Heart left ventricle (tissue), 16 donors: ENCODE measurements at places on chromosomes 1 and 21. TPM values are rescaled to one million over a fixed set of nuclear protein-coding genes. Genes with fewer than 3 reads are reported as not detected.
A peak's percentile ranks its signal among the peaks of the same experiment; 100 is the strongest.

SIPA1L2 gene
- total RNA-seq, result 117 TPM

SEC16B gene
- 3.3 TPM for total RNA-seq

VTCN1 gene
- 0.09 TPM for total RNA-seq

CD1B gene
- total RNA-seq, result not detected

PCSK9 gene
- not detected for total RNA-seq

IFI44L gene
- 4.2 TPM for total RNA-seq

MMEL1 gene
- total RNA-seq, result not detected

RGS8 gene
- not detected for total RNA-seq

MSH4 gene
- not detected for total RNA-seq

GRCh38 chr1:55712148-55712547 lies 497.0 kb upstream of the USP24 start:
- no peak for DNase-seq
- no peaks in the 10 kb centered on the region for H3K27me3 ChIP-seq
- no peaks in the 10 kb centered on the region for H3K36me3 ChIP-seq

DNA sequence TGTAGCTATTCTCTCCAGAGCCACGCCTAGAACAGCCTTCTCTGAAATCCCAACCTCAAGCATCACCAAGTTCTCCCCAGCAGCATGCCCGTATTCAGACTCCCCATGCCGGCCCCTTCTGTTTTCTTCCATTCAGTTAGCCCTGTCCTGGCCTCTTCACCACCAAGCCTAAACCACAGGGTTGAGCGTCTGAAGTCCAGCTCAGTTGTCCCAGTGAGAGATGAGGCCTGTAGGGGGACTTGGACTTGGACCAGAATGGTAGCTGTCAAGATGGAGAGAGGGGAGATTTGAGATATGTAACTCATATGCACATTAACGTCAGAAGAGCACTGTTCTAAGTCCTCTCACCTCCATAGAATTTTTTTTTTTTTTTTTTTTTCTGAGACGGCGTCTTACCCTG lies 5.5 kb upstream of the TMEM54 start:
- no peaks in the 10 kb centered on the region for H3K36me3 ChIP-seq
- no peak for DNase-seq
- no peak overlapping the region for H3K4me3 ChIP-seq
- H3K4me1 ChIP-seq, result no peaks in the 10 kb centered on the region

DNA sequence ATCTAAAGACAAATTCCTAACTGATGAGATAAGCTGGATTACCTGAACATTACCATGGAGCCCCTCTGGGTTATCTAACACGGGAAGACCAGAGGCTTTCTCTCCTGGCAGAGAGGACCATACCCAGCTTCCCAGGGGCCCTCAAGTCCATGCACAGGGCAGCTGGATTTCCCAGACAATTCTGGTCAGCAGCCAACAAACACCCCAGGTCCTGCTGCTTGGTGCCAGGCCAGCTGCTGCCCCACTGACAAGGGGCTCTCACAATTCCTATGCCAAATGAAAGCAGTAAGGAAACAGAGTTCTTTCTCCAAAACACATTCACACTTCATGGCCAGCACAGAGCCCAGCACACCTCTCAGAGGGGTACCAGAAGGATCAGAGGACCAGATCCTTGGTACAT lies 114.2 kb downstream of the HLCS start:
- H3K36me3 ChIP-seq, result no peaks in the 10 kb centered on the region
- peaks cover 2% of the 10 kb centered on the region for H3K4me1 ChIP-seq
- no peak for DNase-seq
- H3K27ac ChIP-seq, result no peak overlapping the region

GRCh38 chr1:84889437-84889836 lies 3.6 kb downstream of the LPAR3 start:
- H3K4me1 ChIP-seq, result no peaks in the 10 kb centered on the region
- no peak overlapping the region for H3K27ac ChIP-seq
- no peak overlapping the region for H3K4me3 ChIP-seq

GRCh38 chr1:236524142-236524894 lies 536 bp downstream of the LGALS8 start:
- peak; percentile 27 for DNase-seq
- H3K36me3 ChIP-seq, result no peaks in the 10 kb centered on the region
- H3K27ac ChIP-seq, result peak overlapping the region; percentile 94
- peak overlapping the region; percentile 85 for H3K4me3 ChIP-seq
- no peaks in the 10 kb centered on the region for H3K27me3 ChIP-seq

GRCh38 chr1:246309247-246309884 lies 197.7 kb downstream of the SMYD3 start:
- H3K4me1 ChIP-seq, result no peaks in the 10 kb centered on the region
- no peak for DNase-seq
- H3K36me3 ChIP-seq, result no peaks in the 10 kb centered on the region
- no peak overlapping the region for H3K27ac ChIP-seq

DNA sequence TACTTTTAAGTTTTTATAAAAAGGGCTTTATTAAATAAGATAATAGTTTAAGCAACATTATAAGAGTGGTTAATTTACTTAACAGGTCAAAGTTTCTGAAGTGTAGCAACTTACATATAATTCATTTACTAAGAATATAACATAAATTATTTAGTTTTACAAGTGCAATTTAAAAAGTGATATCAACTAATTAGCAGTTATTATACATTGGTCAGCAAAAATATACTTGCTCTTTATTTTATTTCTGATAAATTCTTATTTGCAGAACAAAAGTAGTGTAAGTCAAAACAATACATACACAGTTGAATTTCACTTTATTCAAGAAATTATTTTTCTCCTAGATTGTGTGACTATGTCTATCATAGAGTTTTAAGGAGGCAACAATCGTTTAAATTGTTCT lies 215.6 kb downstream of the SPATA17 start:
- no peaks in the 10 kb centered on the region for H3K27me3 ChIP-seq
- H3K27ac ChIP-seq, result no peak overlapping the region
- H3K36me3 ChIP-seq, result no peaks in the 10 kb centered on the region
- H3K4me3 ChIP-seq, result no peak overlapping the region

- H3K36me3 ChIP-seq, result peaks cover 25% of the 10 kb centered on the region
- H3K27ac ChIP-seq, result no peak overlapping the region
- H3K27me3 ChIP-seq, result no peaks in the 10 kb centered on the region
- H3K4me3 ChIP-seq, result no peak overlapping the region
- no peaks in the 10 kb centered on the region for H3K4me1 ChIP-seq
These were observed 67.4 kb upstream of the DMRTA2 start for GRCh38 chr1:50490640-50491039.

DNA sequence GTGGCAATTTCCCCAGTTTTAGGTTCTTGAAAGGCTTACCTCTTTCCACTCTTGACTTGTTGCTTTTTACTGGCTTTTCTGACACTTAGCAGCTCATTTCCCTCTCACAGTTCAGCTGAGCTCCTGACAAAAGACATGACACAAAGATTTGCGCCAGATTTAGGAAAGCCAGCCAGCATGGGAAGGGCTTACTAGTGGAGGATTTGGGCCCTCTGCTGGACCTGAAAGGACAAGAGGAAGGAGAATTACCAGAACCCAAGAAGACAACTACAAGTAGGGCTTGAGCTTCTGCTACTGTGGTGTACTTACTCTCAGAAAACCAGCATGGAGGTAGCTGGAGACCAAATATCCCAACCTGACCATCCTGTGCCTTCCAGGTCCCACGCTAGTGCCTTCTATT lies 784.5 kb downstream of the BRINP3 start:
- no peaks in the 10 kb centered on the region for H3K4me1 ChIP-seq
- DNase-seq, result no peak
- no peaks in the 10 kb centered on the region for H3K36me3 ChIP-seq

DNA sequence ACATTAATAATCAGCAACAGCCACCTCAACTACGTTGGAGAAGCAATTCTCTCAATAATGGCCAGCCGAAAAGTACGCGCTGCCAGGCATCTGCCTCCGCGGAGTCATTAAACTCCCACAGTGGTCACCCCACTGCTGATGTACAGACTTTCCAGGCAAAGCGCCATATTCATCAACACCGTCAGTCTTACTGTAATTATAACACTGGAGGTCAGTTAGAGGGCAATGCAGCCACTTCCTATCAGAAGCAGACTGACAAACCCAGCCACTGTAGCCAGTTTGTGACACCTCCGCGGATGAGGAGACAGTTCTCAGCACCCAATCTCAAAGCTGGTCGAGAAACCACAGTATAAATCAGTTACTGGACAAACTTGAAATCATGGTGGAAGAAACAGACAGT lies 93.9 kb downstream of the KIF1B start:
- peak; percentile 32 for DNase-seq
- peaks cover 31% of the 10 kb centered on the region for H3K4me1 ChIP-seq
- H3K36me3 ChIP-seq, result no peaks in the 10 kb centered on the region
- no peaks in the 10 kb centered on the region for H3K27me3 ChIP-seq

- peak; percentile 46 for DNase-seq
- no peaks in the 10 kb centered on the region for H3K36me3 ChIP-seq
- no peaks in the 10 kb centered on the region for H3K27me3 ChIP-seq
- H3K27ac ChIP-seq, result peak overlapping the region; percentile 87
- H3K4me3 ChIP-seq, result peak overlapping the region; percentile 90
These were observed 736 bp downstream of the KCNC4 start for GRCh38 chr1:110210604-110211495.

DNA sequence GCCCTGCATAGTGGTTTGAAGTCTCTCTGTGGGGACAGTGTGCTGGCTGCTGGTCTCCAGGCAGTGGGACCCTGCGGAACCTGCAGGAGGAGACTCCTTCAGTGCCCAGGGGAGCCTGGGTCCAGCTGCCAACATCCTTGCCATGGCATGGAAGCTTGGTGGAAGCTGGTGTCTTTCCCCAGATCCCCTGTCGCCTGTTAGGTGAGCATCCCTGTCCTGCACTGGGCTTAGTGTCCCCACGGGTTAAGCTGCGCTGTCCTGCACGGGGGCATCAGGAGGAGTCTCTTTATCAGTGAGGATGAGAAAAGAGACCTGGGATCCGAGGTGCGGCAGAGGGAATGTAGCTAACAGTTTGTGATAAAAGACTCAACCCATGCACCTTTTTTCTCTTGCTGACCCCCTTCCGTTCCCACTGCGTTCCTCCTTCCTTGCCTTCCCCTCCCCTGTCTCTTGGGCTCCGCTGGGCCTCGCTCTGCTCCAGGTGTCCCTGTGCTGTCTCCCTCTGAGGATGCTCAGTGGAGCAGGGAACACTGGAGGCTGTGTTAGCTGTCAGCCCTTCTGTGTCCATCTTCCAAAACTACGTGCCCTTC lies 59.3 kb downstream of the SLC37A1 start:
- H3K4me3 ChIP-seq, result no peak overlapping the region
- peak; percentile 41 for DNase-seq
- H3K36me3 ChIP-seq, result peaks cover 54% of the 10 kb centered on the region
- H3K4me1 ChIP-seq, result no peaks in the 10 kb centered on the region

GRCh38 chr1:77040826-77041225 lies 173.5 kb downstream of the ST6GALNAC5 start:
- H3K27ac ChIP-seq, result no peak overlapping the region
- no peaks in the 10 kb centered on the region for H3K27me3 ChIP-seq
- H3K4me3 ChIP-seq, result no peak overlapping the region
- no peaks in the 10 kb centered on the region for H3K4me1 ChIP-seq
- no peaks in the 10 kb centered on the region for H3K36me3 ChIP-seq

- no peaks in the 10 kb centered on the region for H3K36me3 ChIP-seq
- no peak overlapping the region for H3K4me3 ChIP-seq
- no peaks in the 10 kb centered on the region for H3K27me3 ChIP-seq
- H3K27ac ChIP-seq, result peak overlapping the region; percentile 64
- no peak for DNase-seq
These were observed 43.5 kb upstream of the SCCPDH start for GRCh38 chr1:246680696-246681130.

- no peak for DNase-seq
- no peaks in the 10 kb centered on the region for H3K36me3 ChIP-seq
- no peaks in the 10 kb centered on the region for H3K27me3 ChIP-seq
- H3K4me3 ChIP-seq, result no peak overlapping the region
These were observed 11.7 kb downstream of the LAMC2 start for GRCh38 chr1:183197762-183198161.

- peaks cover 14% of the 10 kb centered on the region for H3K4me1 ChIP-seq
- H3K27ac ChIP-seq, result no peak overlapping the region
- no peaks in the 10 kb centered on the region for H3K27me3 ChIP-seq
- no peak for DNase-seq
- no peaks in the 10 kb centered on the region for H3K36me3 ChIP-seq
These were observed 100.7 kb downstream of the PATJ start for GRCh38 chr1:61842863-61843514.

DNA sequence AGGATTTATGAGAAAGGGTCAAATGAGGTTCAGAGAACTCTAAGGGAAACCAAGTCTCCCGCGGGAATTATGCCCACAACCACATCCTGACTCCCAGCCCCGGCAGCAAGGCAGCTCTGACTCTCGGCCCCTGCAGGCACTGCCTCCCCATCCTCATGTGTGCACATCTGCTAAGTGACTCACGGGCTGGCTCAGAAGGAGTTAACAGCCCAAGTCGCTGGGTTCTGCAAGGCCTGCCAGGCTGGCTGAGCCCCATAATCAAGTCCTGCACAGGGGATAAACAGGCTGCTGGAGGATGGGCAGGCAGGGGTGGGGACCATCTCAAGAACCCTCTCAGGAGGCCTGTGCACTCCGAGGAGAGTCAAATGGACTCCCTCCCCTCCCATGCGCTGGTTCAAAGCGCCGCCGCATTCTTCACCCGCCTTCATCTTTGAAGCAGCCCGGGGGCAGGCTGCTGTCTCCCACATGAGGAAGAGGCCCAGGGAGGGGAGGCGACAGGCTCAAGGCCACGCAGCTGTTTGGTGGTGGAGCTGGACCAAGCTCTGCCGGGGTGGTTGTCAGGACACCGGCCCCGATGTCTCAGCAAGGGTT lies 344.3 kb downstream of the MATN1 start:
- no peak for DNase-seq
- H3K27ac ChIP-seq, result no peak overlapping the region
- no peaks in the 10 kb centered on the region for H3K4me1 ChIP-seq
- no peak overlapping the region for H3K4me3 ChIP-seq
- H3K27me3 ChIP-seq, result no peaks in the 10 kb centered on the region

DNA sequence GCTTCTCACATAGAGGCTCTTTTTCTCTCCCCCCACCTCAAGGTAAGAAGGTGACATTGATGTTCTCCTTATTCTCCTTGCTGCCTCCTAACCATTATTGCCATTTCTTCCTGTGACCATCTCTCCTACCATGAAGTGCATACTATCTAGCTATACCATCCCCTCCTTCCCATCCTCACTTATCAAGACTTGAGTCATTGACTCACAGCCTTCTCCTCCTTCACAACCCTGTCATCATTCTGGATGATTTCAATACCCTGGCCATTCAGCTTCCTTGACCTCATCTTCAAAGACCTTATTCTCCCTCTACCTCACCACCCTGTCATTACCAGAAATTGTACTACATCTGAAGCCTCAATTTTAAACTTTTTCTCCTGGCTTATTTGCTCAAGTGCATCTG lies 10.9 kb upstream of the HIPK1 start:
- no peak for DNase-seq
- H3K36me3 ChIP-seq, result no peaks in the 10 kb centered on the region
- no peak overlapping the region for H3K4me3 ChIP-seq
- peaks cover 3% of the 10 kb centered on the region for H3K4me1 ChIP-seq
